ENCODE measurements at places on chromosomes 13 and 19.

- no peak for DNase-seq
Measured at GRCh38 chr19:8097198-8097597, 44.6 kb downstream of the CCL25 start.

GRCh38 chr13:51683597-51683996, 99.3 kb downstream of the WDFY2 start:
- no peak for DNase-seq

DNA sequence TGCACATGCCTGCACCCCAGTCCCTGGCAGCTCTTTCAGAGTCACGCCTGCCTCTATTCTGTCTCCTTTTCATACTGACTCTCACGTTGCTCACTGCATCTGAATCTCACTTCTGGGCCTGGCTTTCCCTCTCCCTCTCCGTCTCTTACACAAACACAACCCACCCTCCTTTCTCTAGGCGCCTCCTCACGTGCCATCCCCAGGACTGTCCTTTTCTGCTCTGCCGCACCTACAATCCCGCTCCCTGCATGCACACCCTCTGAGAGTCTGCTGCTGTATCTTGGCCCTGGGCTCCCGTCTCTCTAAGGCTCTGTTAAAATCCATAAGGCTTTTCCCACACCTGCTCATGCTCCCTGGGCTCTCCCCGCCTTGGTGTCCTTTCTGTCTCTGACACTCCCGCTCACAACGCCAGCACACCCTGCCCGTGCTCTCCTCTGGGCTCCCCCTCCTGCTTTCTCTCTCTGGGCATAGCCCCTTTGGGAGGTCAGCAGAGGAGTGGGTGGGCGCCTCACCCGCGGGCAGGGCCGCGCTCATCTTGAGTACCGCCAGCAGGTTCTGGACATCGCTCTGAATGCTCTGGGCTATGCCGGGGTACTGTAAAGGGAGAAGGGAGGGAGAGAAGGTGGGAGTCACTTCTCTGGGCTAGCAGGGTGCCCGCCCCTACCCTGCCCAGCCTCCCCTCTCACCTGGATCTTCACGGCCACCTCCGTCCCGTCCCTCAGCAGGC, 12.7 kb upstream of the NUMBL start:
- no peak for DNase-seq

GRCh38 chr19:50796634-50797428, 6.6 kb downstream of the ACP4 start:
- no peak for DNase-seq

- no peak for DNase-seq
Measured at GRCh38 chr19:660793-661426, 2.1 kb downstream of the RNF126 start.

- no peak for DNase-seq
Measured at GRCh38 chr19:54790711-54791110, 12.7 kb upstream of the KIR2DL4 start.

- DNase-seq, result no peak
Measured at GRCh38 chr13:100798739-100799361, 124.3 kb upstream of the TMTC4 start.

- DNase-seq, result no peak
Measured at GRCh38 chr19:30662211-30662861, 290.2 kb downstream of the ZNF536 start.

DNA sequence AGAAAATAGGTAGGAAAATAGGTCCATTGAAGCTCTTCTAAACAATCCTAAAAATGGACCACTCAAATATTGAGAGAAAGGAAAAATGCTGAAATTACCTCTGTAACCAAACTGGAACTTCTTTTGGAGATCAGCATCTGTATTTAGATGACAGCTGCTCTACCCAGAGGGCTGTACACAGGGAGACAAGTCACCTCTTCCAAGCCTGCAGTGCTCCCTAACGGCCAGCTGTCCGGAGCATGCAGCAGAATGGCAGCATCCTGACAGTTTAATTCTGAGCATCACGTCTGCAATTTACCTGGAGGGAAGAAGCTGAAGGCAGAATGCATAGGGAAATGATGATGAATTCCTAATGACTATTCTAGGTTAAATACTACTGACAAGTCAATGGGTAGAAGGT, 62.8 kb upstream of the DIAPH3 start:
- DNase-seq, result no peak

DNA sequence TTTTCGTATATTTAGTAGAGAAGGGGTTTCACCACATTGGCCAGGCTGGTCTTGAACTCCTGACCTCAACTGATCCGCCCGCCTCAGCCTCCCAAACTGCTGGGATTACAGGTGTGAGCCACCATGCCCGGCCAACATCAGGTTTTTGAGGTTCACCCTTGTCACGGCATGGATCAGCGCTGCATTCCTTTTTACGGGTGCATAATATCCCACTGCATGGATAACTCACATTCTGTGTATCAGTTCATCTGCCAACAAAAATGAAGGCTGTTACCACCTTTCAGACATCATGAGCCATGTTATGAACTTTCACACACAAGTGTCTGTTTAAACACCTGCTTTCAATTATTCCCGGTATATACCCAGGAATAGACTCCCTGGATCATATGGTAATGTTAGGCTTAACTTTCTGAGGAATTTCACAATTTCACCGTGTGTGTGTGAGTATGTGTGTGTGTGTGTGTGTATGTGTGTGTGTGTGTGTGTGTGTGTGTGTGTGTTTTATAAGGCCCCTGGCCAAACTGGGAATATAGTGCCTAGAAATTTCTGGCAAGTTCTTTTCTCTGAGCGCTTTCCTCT, 52.2 kb downstream of the AP1M1 start:
- DNase-seq, result no peak

DNA sequence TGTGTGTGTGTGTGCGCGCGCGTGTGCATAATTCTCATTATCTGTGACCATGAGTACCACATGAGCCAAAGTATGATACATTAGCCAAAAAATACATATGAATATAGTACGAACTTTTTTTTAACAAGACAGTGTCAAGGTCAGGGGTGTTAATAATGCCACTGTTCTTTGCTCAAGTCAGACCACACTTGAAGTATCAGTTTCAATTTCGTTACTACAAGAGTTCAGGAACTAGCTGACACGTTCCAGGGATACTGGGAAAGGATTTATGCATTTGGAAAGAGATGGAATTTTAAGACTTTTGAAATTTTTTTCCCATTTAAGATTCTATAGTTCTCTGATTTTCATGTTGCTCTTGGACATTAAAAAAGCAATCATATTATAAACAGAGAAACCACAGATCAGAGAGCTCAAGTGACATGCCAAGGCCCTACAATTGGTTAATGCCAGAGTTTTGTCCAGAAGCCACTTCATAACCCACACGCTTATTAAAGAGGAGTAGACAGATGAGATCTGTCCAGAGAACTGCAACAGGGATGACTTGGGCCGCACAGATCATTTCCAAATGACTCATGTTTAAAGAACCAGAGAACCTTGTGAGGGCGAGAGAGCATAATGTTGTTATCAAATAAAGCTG, 718.8 kb upstream of the SGCG start:
- no peak for DNase-seq

Measured in GM06990 (cell line).